Forelimb muscle (tissue), 1 donor: ENCODE measurements at places on chromosomes 1 and 21. TPM values are rescaled to one million over a fixed set of nuclear protein-coding genes. Genes with fewer than 3 reads are reported as not detected.

GRCh38 chr1:81144240-81144825 is 656.4 kb upstream of the ADGRL2 start:
- DNase-seq: no peak

GRCh38 chr1:156052862-156053767 is 483 bp downstream of the UBQLN4 start:
- no peak for DNase-seq

DNA sequence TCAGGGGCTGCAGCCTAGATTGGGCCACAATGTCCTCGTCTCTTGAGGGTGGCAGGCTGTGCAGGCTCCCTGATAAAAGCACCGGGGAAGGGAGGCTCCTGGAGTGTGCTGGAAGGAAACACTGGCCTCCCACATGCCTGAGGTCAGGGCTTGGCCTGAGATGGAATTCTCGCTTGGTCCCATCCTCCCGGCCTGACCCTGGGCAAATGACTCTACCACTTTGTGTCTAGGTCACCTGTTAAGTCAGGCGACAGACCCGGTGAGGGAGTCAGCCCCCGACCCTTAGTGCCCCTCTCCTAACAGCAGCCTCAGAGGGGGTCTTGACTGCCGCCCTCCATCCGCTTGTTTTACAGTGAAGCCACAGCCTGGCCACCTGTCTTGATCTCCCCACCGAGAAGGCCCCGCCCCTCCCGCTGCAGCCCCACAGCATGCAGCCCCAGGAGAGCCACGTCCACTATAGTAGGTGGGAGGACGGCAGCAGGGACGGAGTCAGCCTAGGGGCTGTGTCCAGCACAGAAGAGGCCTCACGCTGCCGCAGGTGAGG is 2.5 kb downstream of the SMIM1 start:
- DNase-seq: no peak

DNA sequence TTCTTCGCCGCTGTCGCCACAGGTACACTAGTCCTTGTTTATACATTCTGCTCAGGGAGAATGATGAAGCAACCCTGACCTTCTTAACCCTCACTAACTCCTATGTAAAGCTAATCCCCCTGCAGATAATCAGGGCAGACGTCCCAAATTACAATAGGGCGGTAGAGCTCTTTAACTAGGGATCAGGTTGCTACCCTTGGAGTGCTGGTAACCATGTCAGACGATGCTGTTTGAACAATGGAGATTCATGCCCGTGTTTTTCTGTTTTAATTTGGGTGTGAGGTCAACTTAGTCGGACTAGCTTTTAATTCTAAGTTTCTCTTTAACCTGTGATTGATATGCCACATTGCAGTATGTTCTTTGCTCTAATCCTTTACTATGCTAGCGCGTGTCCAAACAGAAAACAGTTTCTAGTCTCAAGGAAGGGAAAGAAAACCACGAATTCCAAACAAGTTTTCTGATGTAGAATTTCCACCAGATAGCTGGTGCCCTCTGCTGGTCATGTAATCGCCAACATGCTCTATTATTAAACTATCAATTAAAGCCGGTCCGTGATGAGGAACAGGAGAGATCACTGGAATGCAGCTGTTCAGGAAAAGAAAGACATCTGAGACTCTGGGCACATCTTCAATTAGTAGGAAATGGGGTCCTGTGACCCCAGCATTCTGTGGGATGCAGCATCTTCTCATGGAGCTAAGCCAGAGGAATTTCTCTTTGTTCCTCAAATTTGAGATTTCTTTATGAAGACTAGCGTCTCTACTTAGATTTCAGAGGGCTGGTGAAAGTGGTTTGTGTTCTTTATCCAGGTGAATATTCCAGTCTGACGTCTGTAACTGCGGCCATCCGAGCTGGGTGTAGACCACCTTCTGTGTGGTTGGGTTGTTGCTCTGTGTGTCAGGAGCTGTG is 18.3 kb upstream of the VAMP3 start:
- DNase-seq: peak; percentile 62

DNA sequence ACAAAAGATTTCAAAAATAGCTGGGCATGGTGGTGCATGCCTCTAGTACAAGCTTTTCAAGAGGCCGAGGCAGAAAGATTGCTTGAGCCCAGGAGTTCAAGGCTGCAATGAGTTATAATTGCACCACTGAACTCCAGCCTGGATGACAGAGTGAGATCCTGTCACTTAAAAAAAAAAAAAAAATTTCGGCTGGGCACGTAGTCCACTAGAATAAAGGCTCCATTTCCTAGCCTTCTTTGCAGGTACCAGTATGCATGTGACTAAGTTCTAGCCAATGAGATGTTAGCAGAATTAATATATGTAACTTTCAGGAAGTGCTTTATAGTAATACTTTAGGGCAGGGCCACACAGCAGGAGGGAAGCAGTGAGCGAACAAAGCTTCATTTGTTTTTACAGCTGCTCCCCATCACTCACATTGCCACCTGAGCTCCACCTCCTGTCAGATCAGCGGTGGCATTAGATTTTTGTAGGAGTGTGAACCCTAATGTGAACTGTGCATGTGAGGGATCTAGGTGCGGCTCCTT is 28.8 kb upstream of the SYDE2 start:
- DNase-seq: no peak

GRCh38 chr1:26838474-26839338 is 12.2 kb downstream of the ZDHHC18 start:
- DNase-seq: no peak

DNA sequence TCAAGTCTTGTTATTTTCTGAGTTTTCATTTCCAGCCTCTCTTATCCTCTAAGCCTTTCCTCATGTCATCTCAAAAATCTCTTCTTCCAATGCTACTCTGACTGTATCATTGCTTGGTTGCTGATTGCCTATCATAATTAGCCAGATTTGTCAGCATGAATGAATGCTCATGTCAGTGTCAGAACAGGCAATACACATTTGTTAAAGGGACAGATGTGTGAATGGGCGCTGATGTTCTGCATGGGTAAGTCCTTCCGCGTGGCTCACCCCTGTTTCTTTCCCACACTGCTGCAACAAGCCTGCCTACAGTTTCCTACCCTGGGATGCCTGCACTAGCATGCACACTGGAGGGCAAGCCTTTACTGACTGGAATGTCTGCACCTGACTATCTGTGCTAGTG is 100.6 kb downstream of the RHOU start:
- no peak for DNase-seq

GRCh38 chr1:1079408-1080121 is 5.5 kb upstream of the RNF223 start:
- DNase-seq: no peak

Gene ZNF648
- 0.16 TPM for polyA plus RNA-seq

DNA sequence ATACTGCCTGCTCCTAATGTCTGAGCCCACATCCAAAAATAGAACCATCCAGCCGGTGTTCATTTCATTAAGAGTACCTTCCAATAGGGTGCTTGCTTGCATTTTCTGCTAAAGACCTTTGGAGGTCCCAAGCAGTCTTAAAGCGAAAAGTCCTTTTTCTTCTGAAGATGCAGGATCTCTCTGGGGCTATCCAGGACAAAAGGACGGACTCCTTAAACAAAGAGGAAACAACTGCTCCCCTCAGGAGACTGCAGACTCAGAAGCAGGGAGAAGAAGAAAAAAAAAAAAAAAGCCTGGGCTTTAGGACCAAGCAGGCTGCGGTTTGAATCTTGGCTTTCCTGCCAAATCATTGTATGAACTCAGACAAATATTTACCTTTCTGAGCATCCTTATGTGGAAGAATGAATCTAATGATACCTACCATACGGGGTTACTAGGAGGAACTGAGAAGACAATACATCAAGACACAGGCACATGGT is 204.0 kb downstream of the PLPP3 start:
- no peak for DNase-seq

GRCh38 chr1:76302711-76303339 is 228.3 kb downstream of the ST6GALNAC3 start:
- DNase-seq: no peak

GRCh38 chr21:42939582-42940413 is 14.4 kb upstream of the ERVH48-1 start:
- DNase-seq: peak; percentile 99

GRCh38 chr21:43667191-43667904 is 8.0 kb downstream of the RRP1B start:
- no peak for DNase-seq

Gene OPTC
- not detected for polyA plus RNA-seq

DNA sequence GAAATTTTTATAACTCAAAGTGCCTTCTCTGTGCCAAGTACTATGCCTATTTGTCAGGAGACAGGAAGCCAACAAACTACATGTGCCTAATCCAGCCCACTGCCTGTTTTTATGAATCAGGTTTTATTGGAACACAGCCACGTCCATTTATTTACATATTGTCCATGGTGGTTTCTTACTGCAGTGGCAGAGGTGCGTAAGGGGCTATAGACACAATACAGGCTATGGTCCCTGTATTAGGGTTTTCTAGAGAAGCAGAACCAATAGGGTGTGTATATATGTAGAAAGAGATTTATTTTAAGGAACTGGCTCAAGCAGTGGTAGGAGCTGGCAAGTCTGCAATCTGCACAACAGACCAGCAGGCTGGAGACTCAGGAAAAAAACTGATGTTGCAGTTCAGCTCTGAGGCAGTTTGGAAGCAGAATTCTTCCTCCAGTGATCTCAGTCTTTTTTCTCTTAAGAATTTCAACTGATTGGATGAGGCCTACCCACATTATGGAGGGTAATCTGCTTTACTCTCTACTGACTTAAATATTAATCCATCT is 15.4 kb downstream of the PPIE start:
- DNase-seq: no peak

DNA sequence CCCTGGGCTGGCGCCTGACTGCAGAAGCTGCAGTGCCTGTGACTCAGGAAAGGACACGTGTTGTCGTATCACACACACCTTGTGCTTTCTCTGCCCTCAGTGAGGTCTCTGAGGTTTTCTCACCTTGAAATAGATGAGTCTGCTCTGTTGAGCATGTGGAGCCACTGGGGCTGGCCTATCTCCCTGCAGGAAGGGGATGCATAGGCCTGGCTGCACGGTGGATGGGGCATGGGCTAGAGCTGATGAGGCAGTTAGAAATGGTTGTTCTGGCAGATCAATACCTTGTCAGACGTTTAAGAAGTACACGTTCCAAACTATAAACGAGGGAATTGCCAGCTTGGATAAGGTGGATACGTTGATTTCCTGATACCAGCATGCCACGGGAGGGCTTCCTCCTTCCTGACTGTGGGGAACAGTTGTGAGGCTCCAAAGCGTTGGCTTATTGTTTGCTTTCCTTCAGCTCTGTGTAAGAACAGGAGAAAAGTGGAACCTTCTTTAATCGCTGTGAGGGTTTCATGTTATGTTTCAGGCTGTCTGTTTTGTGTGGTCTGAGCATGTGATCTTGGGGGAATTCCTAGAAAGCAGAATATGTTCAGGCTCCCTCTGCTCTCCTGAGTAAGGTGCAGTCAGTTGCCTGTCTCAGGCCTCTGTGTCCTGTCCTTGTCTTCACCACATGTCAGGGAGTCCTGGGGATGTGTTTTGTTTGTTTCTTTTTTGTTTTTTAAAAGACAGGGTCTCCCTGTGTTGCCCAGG is 44.8 kb downstream of the PCNT start:
- no peak for DNase-seq

DNA sequence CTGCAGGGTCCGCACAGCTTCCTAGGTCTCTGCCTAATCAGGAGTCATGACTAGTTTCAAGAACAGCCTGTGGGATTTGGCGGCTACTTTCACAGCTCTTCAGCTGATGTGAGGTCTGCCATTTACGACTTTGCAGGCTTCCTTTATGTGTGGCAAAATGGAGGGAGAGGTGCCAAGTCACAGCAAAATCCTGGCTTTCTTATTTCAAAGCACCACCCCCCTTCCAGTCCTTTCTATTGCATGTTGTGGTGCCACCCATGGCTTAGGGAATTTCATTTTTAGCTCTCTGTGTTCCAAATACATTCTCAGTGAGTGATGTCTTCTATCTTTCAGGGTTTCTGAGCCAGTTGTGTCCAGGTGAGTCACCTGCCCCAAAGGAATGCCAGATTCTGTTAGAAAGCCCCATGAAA is 75.1 kb upstream of the WLS start:
- DNase-seq: no peak

Gene MYBPH
- polyA plus RNA-seq: 278 TPM

Gene SNRNP40
- polyA plus RNA-seq: 36.7 TPM

DNA sequence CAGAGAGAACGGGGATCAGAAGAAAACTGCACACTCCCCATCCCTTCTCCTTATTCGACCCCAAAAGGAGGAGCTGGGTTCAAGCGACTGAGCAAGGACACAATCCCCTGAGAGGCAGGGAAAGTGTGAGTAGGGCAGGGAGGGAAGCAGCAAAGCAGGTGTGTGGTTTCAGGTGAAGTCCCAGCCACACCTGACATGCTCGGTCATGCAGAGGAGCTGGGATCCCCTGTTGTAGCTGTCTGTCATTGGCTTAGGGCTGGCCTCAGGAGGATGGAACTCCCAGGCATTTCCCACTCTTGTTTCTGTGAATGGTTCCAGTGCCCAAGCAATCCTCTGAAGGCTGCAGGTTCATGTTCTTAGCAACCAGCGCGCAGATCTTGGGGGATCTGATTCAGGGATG is 150.7 kb downstream of the DSCAM start:
- no peak for DNase-seq

DNA sequence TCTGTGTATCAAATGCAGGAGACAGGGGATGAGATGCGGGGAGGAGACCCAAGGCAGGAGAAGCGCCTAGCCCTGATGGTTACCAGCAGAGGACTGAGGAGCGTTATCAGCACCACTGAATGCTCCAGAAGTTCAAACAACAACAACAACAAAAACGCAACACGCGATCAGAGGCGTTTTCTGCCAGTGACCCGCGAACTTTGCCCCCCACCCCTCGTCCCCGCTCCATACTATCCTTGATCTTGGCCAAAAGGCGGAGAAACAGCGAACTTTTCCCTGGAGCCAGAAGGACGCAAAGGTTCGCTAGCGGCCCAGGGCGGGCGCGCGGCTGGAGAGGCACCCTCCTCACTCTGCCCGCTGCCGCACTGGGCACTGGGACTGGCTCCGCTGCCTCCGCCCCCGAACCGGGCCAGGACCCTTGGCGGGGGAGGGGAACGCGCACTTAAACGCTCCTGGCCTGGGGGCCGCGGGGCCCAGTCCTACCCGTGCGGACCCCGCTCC is 699 bp downstream of the ECHDC2 start:
- no peak for DNase-seq

GRCh38 chr1:65176591-65176990 is 28.6 kb downstream of the AK4 start:
- DNase-seq: no peak
